ENCODE measurements at places on chromosomes 13 and 19.
A peak's percentile ranks its signal among the peaks of the same experiment; 100 is the strongest.

DNA sequence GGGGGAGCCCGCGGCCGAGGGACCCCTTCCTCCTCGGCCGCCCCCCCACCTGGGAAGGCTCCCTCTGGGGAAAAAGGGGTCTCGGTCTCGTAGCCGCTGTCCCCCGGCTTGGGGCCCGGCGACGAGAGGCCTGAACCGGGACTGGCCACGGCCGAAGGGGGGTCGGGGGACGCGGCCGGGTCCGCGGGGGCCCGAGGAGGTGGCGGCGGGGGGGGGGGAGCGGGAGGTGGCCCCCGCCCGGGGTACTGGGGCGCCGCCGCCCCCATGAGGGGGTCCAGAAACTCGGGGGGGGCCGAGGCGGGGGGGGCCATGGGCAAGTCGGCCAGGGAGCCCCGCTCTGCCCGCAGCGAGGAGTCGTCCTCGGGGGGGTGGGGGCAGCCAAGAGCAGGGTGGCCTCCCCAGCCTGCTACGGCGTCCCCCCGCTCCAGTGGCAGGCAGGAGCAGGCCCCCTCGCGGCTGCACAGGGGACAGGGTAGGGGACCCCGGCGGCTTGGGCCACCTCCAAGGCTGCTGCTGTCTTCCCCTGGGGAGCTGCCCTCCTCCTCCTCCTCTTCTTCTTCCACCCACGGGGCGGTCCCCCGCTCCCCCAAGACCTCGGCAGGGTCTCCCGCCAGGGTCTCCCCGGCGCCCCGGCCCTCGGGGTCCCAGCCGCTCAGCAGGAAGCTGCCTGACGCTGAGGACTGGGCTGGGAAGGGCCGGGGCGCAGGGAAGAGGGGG lies 12.9 kb downstream of the LMTK3 start:
- no peak for DNase-seq

DNA sequence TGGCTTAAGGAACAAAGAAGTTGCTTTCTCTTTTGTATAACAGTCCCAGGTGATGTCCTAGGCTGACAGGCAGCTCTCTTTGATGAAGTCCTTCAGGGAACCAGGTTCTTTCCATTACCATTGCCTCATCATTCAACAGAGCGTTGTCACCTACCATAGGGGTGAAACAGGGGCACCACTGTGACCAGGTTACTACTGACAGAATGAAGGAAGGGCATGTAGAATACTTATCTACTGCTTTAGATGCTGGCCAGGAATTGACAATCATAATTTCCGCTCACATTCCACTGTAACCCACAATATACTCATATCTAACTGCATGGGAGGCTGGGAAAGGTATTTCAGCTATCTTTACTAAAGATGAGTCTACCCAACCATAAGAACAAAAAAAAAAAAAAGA lies 148.0 kb upstream of the FNDC3A start:
- DNase-seq, result no peak

- no peak for DNase-seq
These were observed 480.4 kb upstream of the SGCG start for GRCh38 chr13:22700246-22700887.

GRCh38 chr13:112759053-112759452 lies 69.2 kb downstream of the ATP11A start:
- DNase-seq, result no peak

- DNase-seq, result peak; percentile 63
These were observed 34.4 kb upstream of the NANOS3 start for GRCh38 chr19:13842291-13843103.

GRCh38 chr19:41175801-41176777 lies 16.9 kb upstream of the CYP2S1 start:
- DNase-seq, result peak; percentile 50

- peak; percentile 90 for DNase-seq
These were observed at the start of gene R3HDM4 for GRCh38 chr19:913080-913748. Gene R3HDM4 (minus strand): TSS chr19:913219. CDS start chr19:913157, 62 bp downstream.

DNA sequence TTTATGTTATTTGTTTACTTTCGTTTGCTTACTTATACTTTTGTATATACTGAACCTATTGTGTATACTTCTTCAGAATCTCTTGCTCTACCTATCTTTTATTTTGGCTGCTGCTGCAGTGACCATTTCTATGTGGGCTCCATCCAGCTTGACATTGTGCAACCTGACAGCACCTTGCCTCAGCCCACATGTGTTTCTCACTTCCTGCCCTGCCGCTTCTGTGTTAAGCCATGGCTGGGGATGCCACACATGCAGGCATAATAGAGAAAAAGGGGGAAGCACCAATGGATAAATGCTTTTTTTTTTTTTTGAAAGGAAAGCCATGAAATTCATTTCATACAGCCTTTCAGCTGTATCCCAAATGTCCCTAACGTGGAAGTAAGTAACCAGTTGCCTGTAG lies 147.6 kb downstream of the RBM26 start:
- DNase-seq, result no peak

DNA sequence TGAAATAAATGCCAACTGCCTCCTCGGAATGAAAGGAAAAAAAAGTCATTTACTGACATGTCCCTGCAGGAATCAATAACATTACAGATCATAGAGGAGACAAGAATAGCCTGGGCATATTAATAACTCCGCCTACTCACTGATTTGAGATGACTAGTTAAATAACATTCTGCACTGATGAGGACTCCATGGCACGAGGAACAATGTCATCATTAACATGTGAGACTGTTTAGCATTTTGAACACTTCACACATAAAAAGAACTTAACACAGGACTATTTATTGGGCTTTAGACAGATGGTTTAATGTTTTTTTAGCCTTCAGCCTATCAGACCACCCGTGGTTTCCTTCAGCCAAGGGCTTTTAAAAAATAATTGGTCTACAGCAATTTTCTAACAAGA lies 170.1 kb downstream of the OLFM4 start:
- DNase-seq, result no peak

GRCh38 chr19:4139614-4140236 lies 13.7 kb upstream of the CREB3L3 start:
- peak; percentile 83 for DNase-seq

GRCh38 chr13:19607523-19608078 lies 25.9 kb upstream of the MPHOSPH8 start:
- DNase-seq, result no peak

DNA sequence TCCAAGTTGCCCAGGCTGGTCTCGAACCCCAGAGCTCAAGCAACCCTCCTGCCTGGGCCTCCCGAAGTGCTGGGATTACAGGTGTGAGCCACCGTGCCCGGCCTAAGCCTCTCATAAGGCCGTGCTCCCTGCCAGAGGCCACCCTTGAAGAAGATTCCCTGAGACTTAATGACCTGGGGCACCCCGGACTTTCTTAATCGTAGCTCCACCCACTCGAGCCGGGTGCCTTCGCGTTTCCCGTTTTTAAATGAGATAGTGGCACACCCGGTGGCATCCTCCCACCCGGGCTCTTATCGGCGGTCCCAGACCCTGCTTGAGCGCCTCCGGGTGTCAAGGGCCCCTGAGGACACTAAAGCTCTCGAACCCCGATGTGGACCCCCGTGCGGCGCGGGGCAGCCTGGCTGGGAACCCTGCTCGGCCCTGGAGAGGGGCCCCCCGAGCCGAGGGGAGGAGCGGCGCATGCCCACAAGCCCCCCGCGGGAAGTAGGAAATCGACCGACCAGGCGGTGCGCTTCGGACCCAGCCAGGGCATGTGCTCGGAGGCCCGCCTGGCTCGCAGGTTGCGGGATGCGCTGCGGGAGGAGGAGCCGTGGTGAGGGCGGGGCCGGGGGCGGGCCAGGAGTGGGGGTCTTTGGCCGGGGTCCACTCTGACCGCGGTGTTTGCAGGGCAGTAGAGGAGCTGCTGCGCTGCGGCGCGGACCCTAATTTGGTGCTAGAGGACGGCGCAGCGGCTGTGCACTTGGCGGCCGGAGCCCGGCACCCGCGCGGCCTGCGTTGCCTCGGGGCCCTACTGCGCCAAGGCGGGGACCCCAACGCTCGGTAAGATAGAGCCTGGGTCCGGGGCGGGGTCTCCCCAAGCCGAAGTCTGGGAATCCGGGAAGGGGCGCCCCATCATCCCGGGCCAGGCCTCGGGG lies at the start of gene ANKLE1:
Gene ANKLE1 (plus strand): TSS at position 511 of the 914 bp plus-strand sequence. CDS start 20 bp downstream, at position 531.
- DNase-seq, result no peak

- no peak for DNase-seq
These were observed 1.3 kb upstream of the AKT2 start for GRCh38 chr19:40286235-40286970.

- no peak for DNase-seq
These were observed 72.5 kb upstream of the UBL3 start for GRCh38 chr13:29922896-29923295.

DNA sequence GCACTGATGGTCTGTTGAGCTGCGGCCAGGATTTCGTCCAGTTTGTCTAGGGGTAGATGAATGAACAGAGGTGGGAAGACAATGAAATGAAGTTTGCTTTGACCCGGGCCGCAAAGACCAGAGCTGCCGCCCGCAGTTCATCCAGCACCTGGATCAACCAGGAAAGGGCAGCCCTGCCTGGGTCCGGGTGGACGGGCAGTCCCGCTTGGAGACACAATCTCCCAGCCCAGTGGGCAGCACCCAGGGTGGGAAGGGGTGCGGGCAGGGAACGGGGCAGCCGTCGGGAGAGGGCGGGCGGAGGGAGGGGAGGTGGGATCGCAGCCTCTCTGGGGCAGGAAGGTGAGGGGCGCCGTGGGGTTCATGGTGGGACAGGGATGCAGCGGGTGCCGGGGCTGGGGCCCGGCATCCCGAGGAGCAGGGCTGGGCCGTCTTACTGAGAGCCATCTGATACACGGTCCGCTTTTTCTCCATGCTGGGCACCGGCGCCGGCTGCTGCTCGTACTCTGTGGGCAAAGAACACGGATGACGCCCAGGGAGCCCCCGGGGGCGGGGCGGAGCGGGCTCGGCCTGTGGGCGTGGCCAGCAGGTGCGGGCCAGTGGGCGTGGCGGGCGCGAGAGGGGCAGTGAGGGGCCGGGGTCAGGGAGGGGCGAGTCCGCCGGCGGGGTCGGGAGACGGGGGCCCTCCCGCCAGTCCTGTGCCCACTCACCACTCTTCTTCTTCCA lies 33.1 kb downstream of the SHANK1 start:
- DNase-seq, result no peak

DNA sequence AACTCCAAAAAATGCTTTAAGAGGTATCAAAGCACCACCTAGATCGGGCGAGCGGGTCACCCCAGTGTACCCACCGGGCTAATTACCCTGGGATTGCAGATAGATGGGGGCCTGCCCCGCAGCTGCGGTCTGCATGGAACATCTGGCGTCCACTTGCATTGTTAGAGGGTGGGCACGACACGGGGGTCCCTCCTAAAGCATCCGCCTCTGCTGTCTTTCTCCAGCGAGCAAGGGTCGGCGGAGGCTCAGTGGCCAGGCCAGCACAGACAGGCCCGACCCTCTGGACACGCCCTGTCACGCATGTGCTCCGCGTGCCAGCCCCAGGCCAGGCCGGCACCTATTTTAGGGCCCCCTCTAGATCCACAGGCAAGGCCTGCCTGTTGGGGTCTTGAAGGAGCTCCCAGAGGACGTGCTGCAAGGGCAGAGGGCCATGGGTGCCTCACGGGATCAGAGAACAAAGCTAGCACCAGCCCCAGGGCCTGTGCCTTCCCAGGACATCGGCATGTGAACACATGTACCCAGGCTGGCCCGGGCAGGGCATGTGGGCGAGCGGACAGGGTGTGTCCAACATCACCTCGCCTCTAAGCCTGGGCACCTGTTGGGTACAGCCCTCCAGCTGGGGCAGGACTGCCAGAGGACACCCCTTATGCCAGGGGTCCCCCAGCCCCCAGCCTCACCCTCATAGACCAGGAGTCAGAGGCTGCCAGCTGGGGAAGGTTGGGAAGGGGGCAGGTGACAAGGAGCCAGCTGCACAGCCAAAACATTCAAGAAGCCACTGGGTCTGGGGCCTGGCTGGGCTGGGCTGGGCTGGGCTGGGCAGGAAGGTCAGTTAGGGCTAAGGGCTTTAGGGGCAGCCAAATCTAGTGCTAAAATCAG lies 35.6 kb upstream of the NANOS3 start:
- DNase-seq, result peak; percentile 59

GRCh38 chr13:60583196-60583888 lies 186.3 kb downstream of the TDRD3 start:
- DNase-seq, result no peak

DNA sequence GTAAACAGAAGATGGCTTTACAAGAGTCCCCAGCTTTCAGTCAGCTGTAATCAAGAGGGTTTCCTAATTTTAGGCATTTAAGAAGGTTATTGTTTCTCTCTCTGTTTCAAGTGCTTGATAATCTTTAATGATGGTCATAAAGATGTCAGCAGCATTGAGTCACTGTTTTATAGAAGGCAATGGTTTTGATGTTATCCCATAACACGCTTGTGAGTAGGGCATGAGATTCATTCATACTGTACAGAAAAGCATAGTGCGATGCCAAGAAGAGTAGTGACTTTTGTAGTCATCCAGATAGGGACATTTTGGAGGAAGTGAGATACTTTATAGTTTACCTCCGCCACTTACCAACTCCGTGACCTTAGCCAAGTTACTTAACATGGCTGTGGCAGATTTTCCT lies 364.2 kb upstream of the SLC10A2 start:
- DNase-seq, result no peak

DNA sequence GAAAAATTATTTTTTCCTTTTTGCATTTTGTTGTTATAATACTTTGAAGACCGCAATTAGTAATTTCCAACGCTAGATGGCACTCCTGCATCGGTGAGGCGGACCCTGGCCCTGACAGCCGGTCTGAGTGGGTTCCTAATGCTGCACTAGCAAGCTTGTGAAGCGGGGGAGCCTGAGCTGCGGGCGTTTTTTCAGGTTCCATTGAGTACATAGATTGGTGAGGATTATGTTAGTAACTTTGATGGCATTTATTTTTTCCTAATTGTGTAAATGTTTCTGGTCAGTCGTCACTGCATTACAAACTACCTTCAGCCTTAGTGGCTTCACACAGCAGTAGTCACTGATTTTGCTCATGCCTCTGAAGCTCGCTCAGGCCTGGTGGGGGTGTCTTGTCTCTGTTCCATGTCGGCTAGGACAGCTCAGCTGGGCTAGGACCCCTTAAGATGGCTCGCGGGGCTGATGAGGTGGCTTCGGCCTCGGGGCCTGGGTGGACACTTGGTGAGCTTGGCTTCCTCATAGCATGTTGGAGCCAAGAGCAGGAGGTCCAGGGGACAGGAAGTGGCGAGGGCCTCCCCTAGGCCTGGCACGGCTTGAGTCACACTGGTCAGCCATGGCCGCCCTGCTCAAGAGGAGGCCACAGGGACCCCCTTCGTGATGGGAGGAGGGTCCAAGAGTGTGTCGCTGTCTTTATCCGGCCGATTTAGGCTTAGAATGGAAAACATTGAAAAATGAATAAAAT lies 25.0 kb downstream of the ERCC5 start:
- DNase-seq, result no peak

- peak; percentile 25 for DNase-seq
These were observed 6.3 kb upstream of the MRPS31 start for GRCh38 chr13:40777166-40777808.

DNA sequence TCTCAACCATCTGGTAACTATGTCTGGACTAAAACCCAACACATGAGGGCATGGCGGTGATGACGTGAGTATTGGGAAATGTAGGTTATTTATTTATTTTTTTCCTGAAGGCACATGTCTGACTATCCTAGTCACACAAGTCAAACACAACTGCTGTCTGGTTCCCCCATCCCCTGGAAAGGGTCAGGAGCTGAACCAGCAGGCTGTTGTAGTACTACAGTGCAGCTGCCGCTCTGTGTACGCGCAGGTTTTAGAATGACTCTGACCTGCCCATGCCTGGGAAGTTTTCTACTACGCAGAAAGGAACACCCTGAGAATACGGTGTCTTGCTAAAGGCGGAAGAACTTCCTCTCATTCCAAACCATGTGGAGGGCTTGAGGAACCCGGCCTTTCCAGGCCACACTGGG lies 1.2 kb downstream of the SLC7A1 start:
- peak; percentile 22 for DNase-seq

All from CD8-positive, alpha-beta T cell (primary cell).